ENCODE measurements at places on chromosomes 2 and 18.
A peak's percentile ranks its signal among the peaks of the same experiment; 100 is the strongest.

- no peak for DNase-seq
Observed at GRCh38 chr2:1209246-1209645, 204.0 kb upstream of the TPO start.

DNA sequence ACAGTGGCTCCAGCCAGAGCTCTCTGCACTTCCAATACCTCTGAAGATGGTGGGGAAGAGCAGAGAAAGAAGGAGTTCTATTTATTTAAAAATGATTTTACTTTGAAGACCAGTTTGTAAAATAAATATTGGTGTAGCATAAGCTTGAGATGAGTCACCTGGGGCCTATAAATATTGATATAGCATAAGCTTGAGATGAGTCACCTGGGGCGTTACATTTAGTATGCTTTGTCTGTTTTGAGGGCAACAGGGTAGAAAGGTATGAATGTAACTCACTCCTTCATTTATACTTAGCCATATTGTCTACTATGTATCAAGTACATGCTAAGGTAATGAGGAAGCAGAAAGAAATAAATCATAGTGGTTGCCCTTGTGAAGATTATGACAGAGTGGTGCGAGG lies 7.7 kb upstream of the SULT1C4 start:
- no peak for DNase-seq

DNA sequence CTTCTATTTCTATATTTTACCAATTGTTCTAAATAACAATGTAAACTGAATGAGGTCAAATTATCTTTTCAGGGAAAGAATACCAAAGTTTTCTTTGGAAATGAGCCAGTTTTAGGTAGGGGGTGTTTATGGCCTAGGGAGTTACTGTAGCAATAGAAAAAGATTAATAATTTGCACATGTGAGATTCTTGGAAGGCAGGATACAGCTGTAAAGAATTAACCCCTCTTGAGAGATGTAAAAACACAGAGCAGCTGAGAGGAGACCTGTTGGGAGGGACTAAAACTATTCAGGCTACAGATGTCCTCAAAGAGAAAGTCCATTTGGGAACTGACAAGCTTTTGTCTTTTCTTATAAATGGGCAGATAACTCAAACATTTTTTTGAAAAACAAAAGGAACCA lies 182.2 kb downstream of the FIGN start:
- DNase-seq, result no peak

- DNase-seq, result no peak
Observed at GRCh38 chr2:144523596-144524117, 3.7 kb upstream of the ZEB2 start.

DNA sequence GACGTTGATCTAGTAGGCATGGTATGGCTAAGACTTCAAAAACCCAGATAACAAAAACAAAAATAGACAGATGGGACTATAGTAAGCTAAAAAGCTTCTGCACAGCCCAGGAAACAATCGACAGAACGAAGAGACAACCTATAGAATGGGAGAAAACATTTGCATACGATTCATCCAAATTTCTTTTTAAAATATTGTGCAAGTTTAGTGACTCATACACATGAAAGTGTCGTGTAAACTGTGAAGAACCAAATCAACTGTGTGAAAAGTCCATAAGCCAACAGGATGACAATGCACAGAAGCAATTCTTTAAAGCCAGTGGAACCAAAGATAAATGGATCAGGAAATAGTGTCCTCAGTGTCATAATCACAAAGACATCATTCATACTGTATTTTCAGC lies 671.1 kb downstream of the RNF144A start:
- DNase-seq, result no peak

GRCh38 chr2:227038550-227039189 lies 125.3 kb downstream of the COL4A4 start:
- no peak for DNase-seq

DNA sequence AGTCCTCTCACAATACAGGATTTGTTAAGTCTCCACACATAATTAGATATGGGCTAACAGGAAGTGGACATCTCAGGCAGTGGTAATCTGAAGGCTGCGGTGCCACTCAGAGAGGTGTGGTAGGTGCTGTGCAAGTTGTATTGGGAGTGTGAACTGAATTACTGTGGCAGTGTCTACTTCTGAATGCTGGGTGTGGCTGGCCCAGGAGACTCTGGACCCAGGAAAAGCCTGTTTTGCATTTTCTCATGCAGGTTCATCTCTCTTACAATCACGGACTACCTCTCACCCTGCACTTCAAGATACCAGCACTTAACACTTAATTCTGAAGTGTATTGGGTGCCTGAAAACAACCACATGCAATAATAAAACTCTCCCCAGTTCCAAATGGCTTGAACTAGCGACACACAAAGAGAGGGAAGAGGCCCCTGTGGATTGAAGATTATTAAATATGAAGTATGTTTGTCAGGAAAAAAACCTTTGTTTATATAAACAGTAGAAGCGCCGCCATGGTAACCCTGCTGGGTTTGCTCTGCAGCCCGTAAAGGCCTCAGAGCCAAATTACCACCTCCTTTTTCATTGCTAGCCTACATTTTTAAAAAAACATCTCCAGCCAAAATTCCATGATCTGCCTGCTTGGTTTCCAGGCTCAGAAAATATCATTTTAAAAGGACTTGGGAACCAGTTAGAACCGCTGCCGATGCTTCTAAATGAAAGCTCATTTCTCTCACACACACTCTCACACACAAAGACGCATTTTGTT lies 77.5 kb downstream of the GFPT1 start:
- DNase-seq, result no peak

DNA sequence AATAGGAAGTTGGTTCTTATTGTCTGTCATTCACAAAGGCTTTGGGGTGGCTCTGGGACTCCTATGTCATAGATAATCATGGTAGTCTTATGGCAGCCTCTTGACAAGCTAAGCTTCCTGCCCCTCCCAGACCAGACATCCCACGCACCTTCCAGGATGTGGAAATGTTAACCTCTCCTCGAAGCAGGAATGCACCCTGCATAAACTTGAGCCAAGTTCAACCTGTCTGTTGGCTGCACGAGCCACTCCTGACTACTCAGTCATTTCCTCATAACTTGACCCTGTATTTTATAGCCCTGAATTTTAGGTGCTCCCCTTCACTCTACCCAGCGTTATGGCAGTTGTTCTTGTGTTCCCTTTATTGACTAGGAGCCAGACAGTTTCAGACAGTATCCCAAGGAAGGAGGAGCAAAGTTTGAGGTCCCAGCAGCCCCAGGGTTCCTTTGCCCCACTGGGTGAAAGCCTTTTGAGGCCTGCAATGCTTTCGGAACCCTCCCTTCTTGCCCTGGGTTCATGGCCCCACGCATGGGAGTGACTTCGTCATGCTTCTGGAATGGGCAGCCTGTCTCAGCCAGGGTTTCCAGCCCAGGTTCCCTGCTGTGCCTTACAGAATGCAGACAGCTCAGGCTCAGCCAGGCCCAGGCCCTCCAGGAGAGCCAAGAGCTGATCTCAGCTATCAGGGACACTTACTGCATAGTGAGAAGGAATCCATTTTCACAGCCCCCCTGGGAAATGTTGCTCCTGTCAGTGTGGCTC lies 15.6 kb upstream of the INO80C start:
- no peak for DNase-seq

DNA sequence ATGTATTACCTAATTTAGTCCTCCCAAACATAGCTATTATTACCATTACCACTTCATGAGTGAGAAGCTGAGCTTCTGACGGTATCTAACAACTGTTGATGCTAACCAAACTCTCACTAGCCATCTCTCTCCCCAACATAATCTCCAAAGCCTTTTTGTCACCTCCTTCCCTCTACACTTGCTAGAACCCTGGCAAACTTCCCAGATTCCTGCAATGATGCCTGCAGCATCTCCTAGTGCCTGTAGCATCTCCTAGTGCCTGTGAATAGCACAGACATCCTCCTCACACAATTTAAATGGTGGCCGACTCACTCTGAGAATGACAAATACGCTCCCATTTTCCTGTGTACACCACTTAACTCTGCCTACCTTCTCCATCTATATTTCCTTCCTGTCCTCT lies 126.7 kb downstream of the STK39 start:
- DNase-seq, result no peak

- DNase-seq, result no peak
Observed at GRCh38 chr2:114699423-114699944, 257.0 kb downstream of the DPP10 start.

GRCh38 chr18:49021433-49022129 lies 70.8 kb upstream of the SMAD7 start:
- peak; percentile 17 for DNase-seq

GRCh38 chr2:177165721-177166711 lies 46.6 kb upstream of the HNRNPA3 start:
- no peak for DNase-seq

DNA sequence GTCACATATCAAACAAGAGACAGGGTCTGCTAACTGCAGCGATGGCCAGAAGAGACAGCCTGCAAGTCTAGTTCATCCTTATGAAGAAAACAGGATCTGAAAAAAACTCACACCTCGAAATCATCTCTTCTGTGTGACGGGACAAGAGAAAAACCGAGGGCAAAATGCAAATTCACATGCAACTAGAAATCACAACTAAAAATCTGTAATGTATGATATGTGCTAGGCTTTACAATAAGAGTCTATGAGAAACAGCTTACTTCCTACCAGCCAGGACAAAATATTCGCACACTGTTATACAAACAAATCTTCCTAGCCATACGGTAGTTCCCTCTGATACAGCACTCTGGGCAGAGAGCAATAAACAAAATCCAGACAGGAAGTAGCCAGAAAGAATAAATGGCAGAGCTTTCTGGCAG lies 48.8 kb downstream of the ANKRD44 start:
- DNase-seq, result no peak

DNA sequence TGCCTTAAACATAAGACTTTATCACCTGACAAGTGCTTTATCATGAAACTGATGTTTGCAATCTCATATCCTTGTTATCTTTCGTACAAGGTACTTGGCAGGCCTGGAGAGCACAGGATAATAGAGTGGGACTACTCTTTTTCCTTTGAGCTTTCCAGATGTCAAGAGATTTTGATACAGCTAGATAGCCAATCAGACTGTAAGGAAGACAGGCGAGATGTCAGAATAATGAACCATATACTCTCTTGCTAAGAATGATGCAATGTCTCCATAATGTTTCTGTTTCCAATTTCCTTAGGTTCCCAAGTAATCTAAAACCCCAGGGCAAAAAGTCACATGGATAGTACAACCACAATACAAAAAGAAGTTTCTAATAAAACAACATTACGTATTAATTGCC lies 313.1 kb downstream of the PDE11A start:
- DNase-seq, result no peak

DNA sequence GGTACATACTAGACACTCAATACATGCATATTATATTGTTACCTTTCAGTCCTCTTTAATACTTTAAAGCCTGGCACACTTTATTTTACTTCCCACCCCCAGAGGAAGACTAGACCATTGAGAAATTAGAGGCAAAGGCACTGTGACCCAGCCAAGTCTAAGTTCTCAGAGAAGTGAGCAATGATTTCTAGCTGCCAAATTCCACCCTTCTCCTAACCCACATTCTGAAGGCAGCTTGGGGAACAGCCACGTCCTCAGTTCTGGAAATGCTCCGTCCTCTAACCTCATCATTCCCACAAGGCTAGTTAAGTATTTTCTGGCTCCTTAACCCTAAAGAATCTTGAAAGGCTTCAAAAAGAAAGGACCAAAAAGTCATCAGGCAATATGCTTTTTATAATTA lies 86.6 kb downstream of the COL5A2 start:
- no peak for DNase-seq

GRCh38 chr2:69776886-69777785 lies 35.2 kb downstream of the ANXA4 start:
- no peak for DNase-seq

- DNase-seq, result no peak
Observed at GRCh38 chr18:48615566-48616401, 77.0 kb downstream of the CTIF start.

GRCh38 chr2:69269330-69269729 lies 117.7 kb downstream of the GFPT1 start:
- no peak for DNase-seq

- DNase-seq, result no peak
Observed at GRCh38 chr2:38909872-38910271, 20.2 kb downstream of the ARHGEF33 start.

- DNase-seq, result no peak
Observed at GRCh38 chr2:176172007-176172894, 15.1 kb downstream of the HOXD3 start.

GRCh38 chr2:6941299-6942046 lies 24.3 kb downstream of the RNF144A start:
- no peak for DNase-seq

DNA sequence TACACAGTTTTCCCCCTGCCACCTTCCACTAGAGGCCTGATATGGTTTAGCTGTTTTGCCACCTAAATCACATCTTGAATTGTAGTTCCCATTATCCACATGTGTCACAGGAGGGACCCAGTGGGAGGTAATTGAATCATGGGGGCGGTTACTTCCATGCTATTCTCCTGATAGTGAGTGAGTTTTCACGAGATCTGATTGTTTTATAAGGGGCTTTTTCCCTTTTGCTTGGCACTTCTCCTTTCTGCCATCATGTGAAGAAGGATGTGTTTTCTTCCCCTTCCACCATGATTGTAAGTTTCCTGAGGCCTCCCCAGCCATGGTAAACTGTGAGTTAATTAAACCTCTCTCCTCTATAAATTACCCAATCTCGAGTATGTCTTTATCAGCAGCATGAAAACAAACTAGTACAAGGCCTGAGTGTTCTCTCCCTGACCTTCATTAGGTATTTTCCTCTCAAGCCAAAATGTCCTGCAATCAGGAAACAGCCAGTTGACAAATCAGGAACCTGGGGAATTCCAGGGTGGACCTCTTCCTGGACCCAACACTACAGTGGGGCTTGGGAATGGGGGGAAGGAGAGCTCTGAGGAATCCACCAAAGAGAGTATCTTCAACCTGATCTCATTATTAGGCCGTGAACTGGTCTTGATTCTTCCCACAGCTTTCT lies 129.9 kb downstream of the TXNL1 start:
- DNase-seq, result no peak

DNA sequence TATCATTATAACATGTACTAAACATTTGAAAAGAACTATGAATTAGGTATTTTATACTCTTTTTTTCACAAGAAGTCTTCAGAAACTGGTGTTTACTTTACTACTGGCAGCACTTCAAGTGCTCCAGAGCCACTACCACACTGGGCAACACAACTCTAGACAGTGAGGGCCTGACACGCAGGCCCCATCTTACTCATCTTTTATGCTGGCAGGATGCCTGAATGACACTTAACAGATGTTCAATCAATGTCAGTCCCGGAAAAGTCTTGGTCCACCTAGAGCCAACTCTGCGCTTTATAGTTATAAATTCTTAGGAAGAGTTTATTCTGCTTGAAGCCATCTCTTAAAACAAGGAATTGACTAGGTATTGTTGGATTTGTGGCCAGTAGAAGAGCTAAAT lies 8.7 kb upstream of the WIPF1 start:
- DNase-seq, result no peak

DNA sequence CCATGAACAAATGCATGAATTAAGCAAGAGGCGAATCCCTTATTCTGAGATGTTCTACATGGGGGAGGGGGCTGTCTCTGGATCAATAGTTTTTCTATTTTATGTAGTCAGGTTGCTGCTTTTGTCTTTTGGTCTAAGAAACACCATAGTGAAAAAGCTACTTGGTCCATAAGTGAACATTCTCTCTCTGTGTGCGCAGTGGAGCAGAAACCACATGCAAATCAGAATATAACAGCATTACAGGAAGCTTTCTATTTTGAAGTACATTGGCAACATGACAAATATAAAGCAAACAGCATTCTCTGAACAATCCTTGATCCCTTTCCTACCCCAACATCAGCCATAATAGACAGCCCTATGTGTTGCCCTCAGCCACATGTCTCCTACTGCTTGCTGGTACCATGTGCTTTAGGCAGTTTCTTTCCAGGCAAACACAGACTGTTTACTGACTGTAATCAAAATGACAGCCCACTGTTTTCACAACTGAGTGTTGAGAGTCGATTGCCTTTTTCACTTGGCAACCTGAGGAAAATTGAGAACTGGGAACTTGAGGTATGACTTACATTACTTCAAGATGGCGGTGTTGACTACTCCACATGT lies 10.6 kb downstream of the SCN3A start:
- DNase-seq, result no peak
